ENCODE measurements at places on chromosomes 6 and 20.

DNA sequence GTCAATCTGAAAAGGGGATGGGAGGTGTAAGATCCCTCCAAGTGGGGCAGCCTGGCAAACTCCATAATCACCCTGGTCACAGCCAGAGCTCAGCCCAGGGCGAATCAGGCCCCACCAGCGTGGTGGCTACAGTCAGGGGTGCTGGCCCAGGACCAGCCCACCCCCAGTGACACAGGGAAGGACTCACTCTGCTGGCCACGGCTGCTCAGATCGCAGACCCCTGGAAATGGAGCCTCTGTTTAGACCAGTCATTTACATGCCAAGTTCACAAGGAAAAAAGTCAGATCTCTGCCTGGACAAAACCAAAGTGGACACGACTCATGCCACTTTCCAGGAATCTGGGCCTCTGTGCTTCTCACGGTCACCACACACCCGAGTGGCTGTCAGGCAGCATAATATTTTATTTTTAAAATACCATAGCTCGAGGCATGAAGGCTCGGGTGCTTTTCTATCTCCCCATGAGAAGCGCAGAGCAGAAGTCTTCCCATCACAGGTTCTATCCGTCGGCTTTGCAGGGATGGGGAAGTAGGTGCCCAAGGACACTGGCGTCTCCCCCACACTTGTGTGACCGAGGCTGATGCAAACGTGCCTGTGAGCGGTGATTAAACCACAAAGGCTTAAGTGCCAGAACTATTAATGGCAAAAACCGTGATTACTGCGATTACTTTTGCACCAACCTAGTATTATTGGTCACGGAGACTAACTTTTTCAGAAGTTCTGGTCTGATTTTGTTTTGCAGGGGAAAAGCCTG is 13.0 kb downstream of the PXDC1 start:
- no peak for DNase-seq

DNA sequence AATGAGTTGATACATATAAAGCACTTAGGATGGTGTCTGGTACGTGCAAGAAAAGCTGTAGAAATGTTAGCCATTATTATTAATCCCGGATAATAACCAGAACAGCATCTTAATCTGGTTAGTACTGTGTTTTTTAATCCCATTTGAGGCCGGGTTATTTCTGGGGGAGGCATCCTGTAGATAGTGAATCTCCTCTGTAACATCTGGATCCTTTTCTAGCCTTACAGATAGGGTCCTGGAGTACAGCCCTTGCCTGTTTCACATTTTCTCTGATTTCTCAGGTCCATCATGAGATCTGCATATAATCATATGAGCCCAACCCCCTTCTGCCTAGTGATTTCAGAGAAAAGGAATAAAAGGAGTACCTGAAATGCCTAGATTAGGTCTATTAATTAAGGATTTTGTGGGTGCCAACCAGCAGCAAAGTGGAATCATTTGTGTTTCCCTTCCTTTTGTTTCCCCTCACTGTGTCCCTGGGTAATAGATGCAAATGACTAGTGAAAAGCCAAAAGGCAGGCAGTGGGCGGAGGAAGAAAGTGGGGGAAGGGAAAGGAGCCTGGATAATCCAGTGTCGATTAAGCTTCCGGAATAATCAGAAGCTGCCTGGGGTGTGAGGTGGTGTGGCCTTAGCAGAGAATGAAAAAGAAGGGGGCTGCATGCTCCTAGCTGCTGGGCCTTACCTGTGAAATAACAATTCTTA is 88.9 kb downstream of the SOBP start:
- DNase-seq: no peak

- no peak for DNase-seq
Measured at GRCh38 chr20:50392138-50392866, 117.9 kb upstream of the PTPN1 start.

- no peak for DNase-seq
Measured at GRCh38 chr20:15862178-15862577, 711.1 kb downstream of the KIF16B start.

GRCh38 chr20:60062431-60063047 is 104.3 kb downstream of the CDH26 start:
- DNase-seq: peak; percentile 19

- no peak for DNase-seq
Measured at GRCh38 chr6:105164418-105164817, 15.4 kb downstream of the POPDC3 start.

DNA sequence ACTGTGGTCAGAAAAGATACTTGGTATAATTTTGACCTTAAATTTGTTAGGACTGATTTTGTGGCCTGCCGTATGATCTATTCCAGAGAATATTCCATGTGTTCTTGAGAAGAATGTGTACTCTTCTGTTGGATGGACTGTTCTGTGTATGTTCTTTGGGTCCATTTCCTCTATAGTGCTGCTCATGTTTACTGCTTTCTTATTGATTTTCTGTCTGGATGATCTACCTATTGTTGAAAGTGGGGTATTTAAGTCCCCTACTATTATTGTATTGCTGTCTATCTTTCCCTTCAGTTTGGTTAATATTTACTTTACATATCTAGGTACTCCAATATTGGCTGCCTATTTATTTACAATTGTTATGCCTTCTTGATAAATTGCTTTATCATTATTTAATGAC is 298.4 kb downstream of the BCKDHB start:
- no peak for DNase-seq

GRCh38 chr20:36106606-36107005 is 47.9 kb upstream of the EPB41L1 start:
- no peak for DNase-seq

DNA sequence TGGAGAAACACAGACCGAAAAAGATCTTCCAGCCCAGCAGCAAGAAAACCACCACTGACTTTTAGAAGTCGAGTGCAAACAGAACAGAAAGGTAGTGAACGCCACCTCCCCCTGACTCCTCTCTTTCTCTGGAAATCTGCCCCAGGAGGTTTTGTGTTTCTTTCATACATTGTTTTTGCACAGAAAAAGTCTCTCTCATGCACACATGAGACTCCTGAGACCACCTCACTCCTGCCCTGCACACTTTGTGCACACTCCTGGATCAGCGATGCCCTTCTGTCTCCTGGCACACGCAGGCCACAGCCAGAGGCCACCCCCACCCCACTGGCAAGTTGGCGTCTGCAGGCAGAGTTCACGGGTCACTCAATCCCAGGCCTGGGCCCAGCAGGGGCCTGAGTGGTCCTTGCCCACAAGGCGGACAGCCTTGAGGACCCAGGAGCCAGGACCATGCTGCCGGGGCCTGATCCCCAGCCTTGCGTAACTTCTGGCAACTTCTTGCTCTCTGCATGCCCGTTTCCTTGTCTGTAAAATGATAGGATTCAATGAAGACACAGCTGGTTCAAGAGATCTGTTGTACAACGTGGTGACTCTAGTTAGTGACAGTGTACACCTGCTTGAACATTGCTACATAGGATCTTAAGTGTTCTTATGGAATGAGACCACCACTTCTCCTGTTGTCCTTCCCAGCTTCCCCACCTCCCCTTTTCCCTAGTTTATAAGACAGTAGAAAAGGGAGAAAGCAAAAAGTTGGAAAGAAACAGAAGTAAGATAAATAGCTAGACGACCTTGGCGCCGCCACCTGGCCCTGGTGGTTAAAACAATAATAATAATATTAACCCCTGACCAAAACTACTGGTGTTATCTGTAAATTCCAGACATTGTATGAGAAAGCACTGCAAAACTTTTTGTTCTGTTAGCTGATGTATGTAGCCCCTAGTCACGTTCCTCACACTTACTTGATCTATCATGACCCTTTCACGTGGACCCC is 30.2 kb upstream of the CST7 start:
- no peak for DNase-seq

GRCh38 chr6:14518515-14519217 is 401.1 kb downstream of the CD83 start:
- DNase-seq: no peak

DNA sequence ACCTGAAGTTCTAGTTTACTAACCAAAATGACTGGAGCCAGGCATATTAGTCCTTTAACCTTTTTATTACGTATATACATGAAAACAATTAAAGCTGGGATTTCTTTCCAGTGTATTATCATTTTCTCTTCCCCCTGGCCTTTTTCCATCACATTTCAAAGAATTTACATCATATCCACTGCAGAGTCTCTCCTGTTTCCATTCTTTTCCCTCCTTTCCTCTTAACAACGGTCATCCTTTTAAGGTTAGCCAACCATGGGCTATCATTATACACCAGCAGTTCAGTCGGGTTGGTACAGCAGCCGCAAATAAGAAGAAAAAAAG is 104.6 kb downstream of the TFAP2A start:
- DNase-seq: no peak

DNA sequence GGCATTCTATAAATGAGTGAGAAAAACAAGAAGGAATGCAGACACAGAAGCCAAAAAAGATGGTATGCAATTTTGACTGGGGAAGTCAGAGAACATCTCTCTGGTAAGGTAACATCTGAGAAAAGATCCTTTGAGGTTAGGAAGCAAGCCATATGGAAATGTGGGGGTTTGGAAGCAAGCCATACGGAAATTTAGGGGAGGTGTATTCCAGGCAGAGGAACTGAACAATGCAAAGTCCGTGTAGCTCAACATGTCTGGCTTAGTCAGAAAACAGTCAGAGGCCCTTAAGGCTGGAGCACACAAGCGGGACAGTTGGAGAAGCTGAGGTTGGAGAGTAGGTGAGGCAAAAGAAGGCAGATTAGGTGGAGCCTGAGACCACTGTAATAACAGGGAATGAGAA is 35.3 kb downstream of the RALGAPA2 start:
- DNase-seq: no peak

DNA sequence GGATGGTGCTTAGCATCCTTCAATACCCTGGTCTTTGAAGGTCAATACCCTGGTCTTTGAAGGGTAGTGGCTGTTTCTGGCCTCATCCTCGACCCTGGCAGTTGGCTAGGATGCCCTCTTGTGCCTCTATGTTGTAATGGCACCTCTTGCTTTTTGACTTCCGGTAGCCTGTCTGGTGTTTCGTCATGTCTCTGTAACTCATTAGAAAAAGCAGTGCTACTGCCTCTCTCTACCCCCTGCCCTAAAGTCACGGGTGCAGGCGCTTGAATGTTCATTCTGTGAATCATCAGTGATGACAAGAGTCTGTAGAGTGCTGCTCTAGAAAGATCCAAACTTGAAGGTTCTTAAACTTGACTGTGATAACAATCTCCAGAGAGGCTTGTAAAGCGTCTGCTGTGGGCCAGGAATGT is 28.3 kb downstream of the RSPO4 start:
- no peak for DNase-seq

- DNase-seq: no peak
Measured at GRCh38 chr6:20584100-20584731, 50.0 kb downstream of the CDKAL1 start.

DNA sequence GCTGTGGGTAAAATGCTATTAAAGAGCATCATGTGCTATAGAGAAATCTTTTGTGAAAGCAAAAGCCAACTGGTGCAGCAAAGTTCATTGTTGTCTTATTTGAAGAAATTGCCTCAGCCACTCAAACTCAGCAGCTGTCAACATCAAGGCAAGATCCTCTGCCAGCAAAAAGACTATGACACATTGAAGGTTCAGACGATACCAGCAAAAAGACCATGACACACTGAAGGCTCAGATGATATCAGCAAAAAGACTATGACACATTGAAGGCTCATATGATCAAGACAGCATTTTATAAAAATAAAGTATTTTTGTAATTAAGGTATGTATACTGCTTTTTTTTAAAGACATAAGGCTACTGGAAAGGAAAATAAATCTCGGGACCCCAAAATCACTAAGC is 118.4 kb upstream of the RUNX2 start:
- no peak for DNase-seq

- DNase-seq: peak; percentile 5
Measured at GRCh38 chr20:3430376-3431069, 23.1 kb upstream of the DNAAF9 start.

- no peak for DNase-seq
Measured at GRCh38 chr6:43608807-43609206, 20.3 kb downstream of the GTPBP2 start.

GRCh38 chr6:7138046-7138531 is 30.3 kb downstream of the RREB1 start:
- no peak for DNase-seq

- no peak for DNase-seq
Measured at GRCh38 chr20:9093218-9093957, 24.5 kb downstream of the PLCB4 start.

DNA sequence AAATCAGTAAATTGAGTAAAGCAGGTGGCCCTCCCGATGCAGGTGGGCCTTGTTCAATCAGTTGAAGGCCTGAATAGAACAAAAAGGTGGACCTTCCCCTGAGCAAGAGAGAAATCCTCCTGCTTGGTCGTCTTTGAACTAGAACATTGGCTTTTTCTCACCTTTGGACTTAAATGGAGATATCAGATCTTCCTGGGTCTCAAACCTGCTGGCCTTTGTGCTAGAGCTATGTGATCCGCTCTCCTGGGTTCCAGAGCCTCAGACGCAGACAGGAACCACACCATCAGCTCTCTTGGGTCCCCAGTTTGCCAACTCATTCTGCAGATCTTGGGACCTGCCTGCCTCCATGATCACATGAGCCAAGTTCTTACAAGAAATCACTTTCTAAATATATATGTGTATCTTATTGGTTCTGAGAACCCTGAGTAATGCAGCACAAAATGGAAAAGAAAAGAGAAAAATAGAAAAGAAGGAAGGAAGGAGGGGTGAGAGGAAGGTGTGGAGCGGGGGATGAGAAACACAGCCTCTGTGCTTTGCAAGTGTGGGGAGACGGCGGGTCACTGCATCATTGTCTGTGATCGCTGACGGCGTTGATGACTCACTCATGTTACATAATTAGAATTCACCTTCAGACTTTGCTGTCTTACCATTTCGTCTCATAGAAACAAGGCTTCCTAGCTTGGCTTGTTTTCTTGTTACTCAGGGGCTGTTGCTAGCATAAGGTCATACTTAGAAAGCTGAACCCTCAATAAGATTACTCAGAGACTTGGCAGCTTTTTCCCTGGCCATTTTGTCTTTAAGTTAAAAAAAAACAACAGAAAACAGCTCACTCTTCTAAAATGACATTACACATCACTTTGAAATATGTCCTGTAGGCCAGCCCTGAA is 85.7 kb upstream of the NEDD9 start:
- no peak for DNase-seq

GRCh38 chr20:33108661-33109060 is 29.2 kb downstream of the BPIFB4 start:
- no peak for DNase-seq

GRCh38 chr6:40135491-40136072 is 201.3 kb upstream of the MOCS1 start:
- no peak for DNase-seq

DNA sequence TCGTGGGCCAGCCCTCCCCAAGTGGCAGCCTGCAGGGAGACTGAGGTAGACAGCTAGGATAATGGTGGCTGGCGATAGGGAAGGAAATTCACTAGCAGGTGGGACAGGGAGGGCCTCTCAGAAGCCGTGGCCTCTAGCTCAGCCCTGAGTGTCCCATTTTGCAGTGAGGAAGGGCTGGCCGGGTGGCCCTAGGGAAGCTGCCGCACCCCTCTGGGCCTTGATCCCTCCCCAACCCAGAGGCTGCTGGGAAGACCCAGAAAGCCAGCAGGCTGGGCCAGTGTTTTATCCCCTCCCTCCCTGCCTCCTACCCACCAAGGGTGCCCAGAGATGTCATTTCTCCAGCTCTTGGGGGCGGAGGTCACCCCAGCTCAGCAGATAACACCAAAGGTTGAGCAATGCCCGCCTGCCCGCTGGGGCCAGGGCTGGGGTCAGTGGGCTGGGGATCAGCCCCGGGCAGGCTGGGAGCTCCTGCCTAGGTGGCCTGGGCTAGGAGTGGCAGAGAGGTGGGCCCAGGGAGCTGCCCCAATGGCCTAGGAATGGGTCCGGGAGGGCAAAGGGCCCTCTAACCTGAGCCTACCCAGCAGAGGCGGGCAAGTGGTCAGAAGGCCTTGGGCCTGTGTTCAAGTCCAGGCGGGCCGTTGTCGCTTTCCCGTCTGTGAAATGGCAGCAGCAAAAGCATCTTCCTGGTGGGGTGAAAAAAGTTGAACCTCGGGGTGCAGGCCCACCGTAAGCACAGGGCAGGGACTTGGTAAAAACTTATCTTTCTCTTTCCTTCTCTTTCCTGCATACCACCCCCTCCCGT is 1.6 kb upstream of the CEBPB start:
- no peak for DNase-seq

All from C1 segment of cervical spinal cord (tissue), 14 donors.